Activated CD4-positive, alpha-beta T cell treated with anti-CD3 and anti-CD28 coated beads, Interleukin-2, amount 50 U/mL, for 48 hours (primary cell): ENCODE measurements at places on chromosomes 2 and 18.

DNA sequence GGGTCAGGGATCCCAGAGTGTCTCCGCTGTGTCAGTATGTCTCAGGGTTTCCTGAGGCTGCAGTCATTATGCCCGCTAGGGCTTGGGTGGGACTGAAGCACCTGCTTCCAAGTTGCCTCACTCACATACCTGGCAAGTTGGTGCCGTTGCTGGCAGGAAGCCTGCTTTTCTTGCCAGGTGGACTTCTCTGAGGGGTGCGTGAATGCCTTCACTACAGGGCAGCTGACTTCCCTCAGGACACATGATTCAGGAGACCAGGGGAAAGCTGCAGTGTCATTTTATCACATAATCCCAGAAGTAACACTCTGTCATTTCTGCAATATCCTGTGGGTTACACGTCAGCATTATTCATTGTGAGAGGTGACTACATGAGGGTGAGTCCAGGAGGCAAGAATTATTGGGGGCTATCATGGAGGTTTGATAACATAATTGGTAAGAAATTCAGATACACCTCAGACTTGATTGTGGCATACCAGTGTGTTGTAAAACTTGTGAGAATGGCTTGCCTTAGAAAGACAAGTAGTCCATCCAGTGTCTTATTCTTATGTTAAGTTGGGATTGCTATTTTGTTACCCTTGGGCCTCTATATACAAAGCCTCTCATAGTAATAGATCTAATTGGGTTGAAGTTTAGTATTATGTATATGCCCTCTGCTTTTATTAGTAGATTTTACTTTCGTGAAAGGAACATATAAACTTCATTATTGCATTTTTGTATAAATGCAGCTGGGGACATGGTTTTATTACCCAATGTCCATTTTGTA, 44.1 kb downstream of the NEDD4L start:
- DNase-seq: no peak

DNA sequence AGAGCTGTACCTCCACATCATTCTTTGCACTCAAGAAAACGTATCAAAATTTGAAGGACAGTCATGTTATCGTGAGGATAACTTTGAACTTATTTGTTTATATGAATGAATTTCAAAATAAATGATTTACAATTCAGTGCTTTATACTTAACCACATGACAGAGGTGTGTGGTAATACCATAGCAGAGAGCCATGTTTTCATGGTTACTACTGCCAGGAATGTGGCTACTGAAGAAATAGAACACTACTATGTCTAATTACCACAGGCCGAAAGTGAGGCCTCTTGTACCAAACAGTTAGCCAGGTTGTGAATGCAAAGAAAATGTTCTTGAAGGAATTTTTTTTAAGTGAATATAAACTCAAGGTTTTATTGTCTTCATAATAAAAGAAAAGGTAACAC, 49.2 kb downstream of the AAK1 start:
- no peak for DNase-seq

- DNase-seq: peak; percentile 34
Observed at GRCh38 chr2:127084611-127085316, 22.2 kb downstream of the BIN1 start.

DNA sequence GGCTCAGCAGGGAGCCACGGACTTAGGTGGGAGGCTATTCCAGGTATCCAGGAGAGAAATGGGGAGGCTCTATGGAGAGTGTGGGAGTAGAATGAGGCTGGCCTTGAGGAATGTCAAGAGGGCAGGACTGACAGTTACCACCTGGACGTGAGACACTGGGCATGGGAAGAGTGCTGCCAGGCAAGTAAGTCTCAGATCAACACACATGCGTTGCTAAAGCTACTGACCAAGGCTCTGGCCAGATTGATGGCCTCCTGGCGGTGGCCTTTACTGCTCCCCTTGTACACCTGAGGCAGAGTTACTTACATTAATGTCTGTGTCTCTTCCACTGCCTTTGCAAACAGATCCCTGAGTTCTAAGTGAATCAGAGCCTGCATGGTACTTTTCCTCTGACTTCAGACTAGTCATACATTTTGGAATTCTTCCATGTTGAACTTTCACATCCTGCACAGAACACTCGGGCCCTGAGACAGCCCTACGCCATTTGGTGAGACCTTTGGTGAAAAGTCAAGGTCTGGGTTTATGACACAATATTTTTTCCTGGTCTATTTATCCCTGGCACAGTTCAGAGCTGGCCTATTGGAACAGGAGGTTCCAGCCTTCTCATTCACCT, 398.8 kb upstream of the TRIB2 start:
- no peak for DNase-seq

GRCh38 chr18:26414901-26415440, 133.4 kb downstream of the KCTD1 start:
- DNase-seq: no peak
